ENCODE measurements at places on chromosomes 4 and X.

GRCh38 chr4:154732669-154733068 is 11.1 kb upstream of the LRAT start:
- DNase-seq, result no peak

DNA sequence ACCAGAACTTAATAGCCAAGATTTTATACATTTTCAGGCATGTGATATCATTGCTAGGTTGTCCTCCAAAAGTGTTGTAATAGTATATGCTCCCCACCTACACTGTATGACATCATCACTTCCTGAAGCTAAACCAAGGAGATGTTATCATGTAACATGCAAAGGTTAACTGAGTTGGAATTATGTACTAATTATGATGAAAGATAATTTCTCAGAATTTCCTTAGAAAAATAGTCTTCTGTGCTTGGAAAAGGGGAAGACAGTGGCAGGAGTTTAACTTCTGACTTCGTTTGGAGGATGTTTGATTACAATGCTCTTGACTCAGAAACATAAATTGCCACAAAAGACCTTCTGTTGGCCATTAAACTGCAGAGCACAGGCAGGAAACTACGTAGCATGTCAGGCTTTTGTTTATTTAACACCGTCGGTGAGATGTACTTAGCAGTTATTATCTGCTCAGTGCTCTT is 83.6 kb upstream of the GUCY1A1 start:
- no peak for DNase-seq

GRCh38 chr4:169313732-169314131 is 43.0 kb upstream of the SH3RF1 start:
- no peak for DNase-seq

DNA sequence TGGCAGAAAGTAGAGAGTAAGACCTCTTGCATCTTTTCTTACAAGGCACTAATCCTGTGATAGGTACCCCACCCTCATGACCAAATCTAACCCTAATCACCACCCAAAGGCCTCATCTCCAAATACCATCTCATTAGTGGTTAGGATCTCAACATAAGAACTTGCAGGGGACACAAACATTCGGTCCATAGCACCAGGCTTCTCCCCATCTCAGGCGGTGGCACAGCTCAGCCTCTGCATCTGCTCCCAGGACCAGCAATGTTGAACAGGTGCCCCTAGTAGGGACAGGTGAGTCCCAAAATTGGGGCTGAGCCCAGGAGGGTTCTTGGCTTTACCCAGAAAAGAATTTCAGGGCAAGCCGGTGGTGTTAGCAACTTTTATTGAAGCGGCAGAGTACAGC is 8.4 kb upstream of the MRFAP1 start:
- DNase-seq, result no peak

- DNase-seq, result no peak
These were observed 110.0 kb downstream of the PSAPL1 start for GRCh38 chr4:7324651-7325121.

GRCh38 chr4:165418073-165418472 is 39.3 kb downstream of the CPE start:
- DNase-seq, result no peak

GRCh38 chr4:33369446-33369845 is 2649.3 kb downstream of the PCDH7 start:
- no peak for DNase-seq

- DNase-seq, result no peak
These were observed 18.1 kb downstream of the LGI2 start for GRCh38 chr4:25012655-25013054.

DNA sequence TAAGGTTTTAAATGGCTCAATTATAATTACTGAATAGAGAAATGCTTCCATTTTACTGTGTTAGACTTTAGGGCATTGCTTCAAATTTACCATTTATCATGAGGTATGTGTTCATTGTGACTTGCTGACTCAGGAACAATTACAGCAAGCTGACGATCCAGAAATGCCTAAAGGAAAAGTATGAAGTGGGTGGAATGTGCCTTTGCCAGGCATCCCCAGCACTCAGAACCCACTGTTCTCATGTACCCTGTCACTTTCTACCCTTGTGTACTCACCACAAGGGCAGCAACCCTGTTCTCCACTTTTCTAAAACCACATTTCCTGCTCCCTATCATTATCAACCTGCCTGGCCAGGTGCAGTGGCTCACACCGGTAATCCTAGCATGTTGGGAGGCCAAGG is 41.5 kb downstream of the QRFPR start:
- no peak for DNase-seq

DNA sequence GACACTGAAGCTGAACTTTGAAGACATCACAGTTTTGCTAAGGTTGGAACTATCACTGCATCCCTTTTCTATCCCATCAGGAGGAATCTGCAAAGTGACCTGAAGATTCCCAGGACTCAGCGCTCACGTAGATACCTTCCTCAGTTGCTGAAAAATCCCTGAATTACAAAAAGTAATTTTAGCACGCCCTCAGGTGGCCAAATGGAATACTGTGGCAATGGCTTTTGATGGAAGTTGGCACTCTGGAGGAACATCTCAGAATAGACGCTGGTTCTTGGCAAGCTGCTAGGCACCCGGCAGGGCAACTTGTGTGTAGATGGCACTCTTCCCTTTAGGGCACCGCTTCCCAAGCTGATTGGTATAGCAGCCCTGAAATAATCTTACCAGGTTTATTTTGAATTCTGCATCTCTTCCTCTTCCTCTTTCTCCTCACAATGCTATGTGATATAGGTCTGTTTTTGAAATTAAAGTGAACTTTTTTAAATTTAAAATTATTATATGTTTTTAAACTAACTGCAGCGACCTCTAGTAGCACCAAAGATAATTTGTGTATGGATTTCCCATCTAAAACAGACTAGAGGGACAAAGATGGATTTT is 16.3 kb upstream of the ESX1 start:
- DNase-seq, result peak; percentile 4

DNA sequence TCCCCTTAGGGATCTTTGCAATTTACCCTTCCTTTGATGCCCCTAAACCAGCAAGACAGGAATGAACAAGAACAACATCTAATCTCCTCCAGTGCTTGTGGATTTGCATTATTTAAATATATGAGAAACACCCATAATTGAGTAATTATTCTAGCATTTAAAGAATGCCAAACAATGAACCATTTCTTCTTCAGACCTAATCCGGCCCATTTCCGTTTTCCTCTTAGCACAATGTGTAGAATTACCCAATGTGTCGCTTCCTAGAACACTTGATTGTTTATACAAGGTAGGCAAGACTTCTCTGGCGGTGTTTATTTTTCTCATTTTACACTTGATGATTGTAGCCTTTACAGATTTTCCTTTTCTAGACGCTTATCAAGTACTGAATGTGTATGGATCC is 43.5 kb downstream of the CLDN34 start:
- DNase-seq, result no peak

DNA sequence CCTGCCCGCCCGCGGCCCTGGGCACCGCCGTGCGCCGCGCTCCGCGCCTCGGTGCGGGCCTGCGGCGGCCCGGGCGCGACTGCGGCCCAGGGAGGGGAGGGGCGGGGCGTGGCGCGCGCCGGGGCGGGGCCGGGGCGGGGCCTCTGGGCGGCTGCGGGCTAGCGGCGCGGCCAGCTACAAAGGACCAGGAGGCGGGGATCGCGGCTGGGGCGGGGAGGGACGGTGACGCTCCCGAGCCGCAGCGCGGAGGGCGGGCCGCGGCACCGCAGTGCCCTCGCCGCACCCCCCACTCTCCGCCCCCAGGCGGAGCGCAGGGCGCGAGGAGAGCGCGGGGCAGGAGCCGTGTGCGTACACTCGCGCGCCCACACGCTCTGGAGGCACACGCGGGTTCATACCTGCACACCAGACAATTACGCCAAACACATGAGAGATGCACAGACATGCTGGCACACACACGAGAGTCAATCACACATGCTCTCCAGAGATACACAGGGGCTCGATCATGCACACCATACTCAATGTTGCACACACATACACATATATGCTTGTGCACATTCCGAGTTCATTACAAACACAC is at the start of gene CRMP1:
CRMP1 (minus strand) TSS at position 83 of the 577 bp plus-strand sequence. CDS start 117 bp downstream, outside the sequence.
- DNase-seq, result no peak

DNA sequence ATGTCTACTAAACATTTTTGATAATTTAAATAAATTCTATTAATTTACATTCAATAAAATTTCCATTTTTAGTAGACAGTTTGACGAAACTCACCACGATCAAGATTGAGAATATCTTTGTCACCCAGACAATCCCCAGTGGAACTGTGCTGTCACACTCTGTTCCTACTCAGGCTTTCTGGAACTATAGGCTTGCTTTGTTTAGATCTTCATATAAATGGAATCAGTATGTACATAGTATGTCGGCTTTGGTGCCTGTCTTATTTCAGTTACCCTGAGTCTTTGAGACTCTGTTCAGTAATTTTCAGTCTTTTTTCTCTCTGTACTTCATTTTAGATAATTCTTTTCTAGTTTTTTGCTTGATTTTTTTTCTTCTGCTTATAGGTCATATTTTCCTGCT is 163.5 kb upstream of the EMCN start:
- no peak for DNase-seq

DNA sequence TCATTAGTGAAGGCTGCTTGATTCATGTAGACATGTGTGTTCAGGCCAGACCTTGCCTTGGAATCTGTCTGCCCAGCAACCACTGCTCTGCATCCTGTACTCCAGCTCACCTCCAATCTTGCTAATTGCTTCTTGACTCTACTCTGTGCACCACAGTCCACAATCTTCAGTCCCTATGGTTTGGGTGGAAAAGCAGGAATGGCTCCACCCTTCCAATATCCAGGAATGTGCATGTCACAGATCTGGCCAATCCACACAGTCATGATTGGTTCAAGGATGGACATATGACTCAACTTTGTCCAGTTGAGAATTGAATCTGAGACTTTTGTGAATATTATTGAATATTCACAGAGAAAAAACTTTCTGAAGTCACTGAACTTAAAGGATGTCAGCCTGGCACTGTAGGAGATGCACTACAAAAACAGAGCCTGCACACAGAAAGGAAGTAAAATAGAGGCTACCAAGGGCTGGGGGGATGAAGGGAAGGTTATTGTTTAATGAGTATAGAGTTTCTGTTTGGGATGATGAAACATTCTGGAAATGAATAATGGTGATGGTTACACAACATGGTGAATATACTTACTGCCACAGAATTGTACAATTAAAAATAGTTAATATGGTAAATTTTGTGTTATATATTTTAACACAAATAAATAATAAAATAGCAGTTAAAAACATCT is 161.3 kb upstream of the USP38 start:
- DNase-seq, result no peak

- DNase-seq, result no peak
These were observed 102.0 kb downstream of the KLHL8 start for GRCh38 chr4:87118421-87118820.

DNA sequence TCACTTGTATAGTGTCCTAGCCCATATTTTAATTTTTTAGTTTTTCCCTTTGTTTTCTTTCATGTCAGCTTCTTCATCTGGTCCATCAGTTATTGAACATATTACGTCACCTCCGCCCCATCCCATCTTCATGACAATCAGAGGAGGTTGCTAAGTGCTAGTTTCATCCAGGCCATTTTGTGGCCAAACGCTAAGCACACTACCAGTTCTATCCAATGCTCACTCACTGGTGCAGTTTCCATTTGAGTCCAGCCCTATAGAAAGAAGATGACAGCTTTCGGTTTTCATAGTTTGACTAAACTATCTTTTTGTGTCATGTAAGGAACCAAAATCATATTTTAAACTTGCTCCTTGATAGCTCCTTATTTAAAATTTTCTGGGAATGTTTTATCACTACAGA is 304.2 kb downstream of the TENM3 start:
- no peak for DNase-seq

Data from activated CD4-positive, alpha-beta T cell treated with anti-CD3 and anti-CD28 coated beads, Interleukin-2, amount 50 U/mL, for 1 hour (primary cell).